ENCODE measurements at places on chromosomes 6 and 20. TPM values are rescaled to one million over a fixed set of nuclear protein-coding genes. Genes with fewer than 3 reads are reported as not detected.

DNA sequence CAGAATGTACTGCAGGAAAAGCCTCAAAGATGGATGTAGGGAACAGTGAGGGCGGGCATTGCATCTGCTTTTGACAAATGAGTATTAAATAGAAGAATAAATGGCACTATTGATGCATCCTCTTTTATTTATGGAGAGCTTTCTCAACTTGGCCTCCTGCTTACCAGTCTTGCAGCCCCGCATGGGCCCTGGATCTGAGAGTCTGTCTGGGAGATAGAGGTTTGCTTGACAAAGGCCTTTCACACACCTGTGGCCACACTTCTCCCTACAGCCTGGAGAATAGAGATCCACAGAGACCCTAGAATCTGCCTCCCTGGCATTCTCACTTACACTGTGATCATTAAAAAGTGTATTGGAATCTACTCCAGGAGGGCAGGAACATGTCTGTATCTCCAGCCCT is 203.8 kb upstream of the CDH4 start:
- DNase-seq: no peak
- no peaks in the 10 kb centered on the region for H3K36me3 ChIP-seq
- H3K27ac ChIP-seq: no peak overlapping the region
- no peak overlapping the region for H3K4me3 ChIP-seq
- no peaks in the 10 kb centered on the region for H3K27me3 ChIP-seq

- H3K36me3 ChIP-seq: no peaks in the 10 kb centered on the region
- no peaks in the 10 kb centered on the region for H3K27me3 ChIP-seq
- H3K27ac ChIP-seq: no peak overlapping the region
- no peak for DNase-seq
Observed at GRCh38 chr20:4513720-4514119, 208.0 kb upstream of the PRND start.

DNA sequence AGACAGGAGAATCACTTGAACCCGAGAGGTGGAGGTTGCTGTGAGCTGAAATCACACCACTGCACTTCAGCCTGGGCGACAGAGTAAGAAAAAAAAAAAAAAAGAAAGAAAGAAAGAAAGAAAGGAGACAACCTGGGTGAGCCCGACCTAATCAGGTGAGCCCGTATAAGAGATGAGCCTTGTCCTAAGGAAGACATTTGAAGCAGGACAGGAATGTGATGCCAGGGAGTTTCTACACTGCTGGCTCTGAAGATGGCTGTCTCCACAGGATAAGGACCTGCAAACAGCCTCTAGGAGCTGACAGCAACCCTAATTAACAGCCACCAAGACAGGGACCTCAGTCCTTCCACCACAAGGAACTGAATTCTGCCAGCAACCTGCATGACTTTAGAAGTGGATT is 41.9 kb downstream of the NHLRC1 start:
- no peaks in the 10 kb centered on the region for H3K4me1 ChIP-seq
- H3K36me3 ChIP-seq: no peaks in the 10 kb centered on the region
- no peaks in the 10 kb centered on the region for H3K27me3 ChIP-seq
- H3K4me3 ChIP-seq: no peak overlapping the region
- no peak overlapping the region for H3K27ac ChIP-seq

GRCh38 chr20:44644230-44644617 is 7.3 kb downstream of the ADA start:
- H3K4me1 ChIP-seq: peaks cover 6% of the 10 kb centered on the region
- no peak overlapping the region for H3K27ac ChIP-seq
- no peaks in the 10 kb centered on the region for H3K36me3 ChIP-seq

GRCh38 chr6:109644131-109644530 is 46.9 kb downstream of the AK9 start:
- H3K27me3 ChIP-seq: no peaks in the 10 kb centered on the region
- H3K4me3 ChIP-seq: no peak overlapping the region
- no peak overlapping the region for H3K27ac ChIP-seq
- no peak for DNase-seq

GRCh38 chr6:150510576-150510975 is 89.1 kb upstream of the PLEKHG1 start:
- no peak overlapping the region for H3K27ac ChIP-seq
- H3K4me3 ChIP-seq: no peak overlapping the region
- no peak for DNase-seq
- no peaks in the 10 kb centered on the region for H3K4me1 ChIP-seq

GRCh38 chr20:20321134-20321533 is 46.8 kb upstream of the INSM1 start:
- H3K4me3 ChIP-seq: no peak overlapping the region
- no peak for DNase-seq
- H3K27ac ChIP-seq: no peak overlapping the region
- H3K27me3 ChIP-seq: no peaks in the 10 kb centered on the region

- H3K4me1 ChIP-seq: no peaks in the 10 kb centered on the region
- H3K27ac ChIP-seq: no peak overlapping the region
- no peak for DNase-seq
- H3K36me3 ChIP-seq: no peaks in the 10 kb centered on the region
Observed at GRCh38 chr6:148573922-148574321, 172.9 kb upstream of the UST start.

GRCh38 chr6:117464700-117465099 is 17.8 kb upstream of the DCBLD1 start:
- no peaks in the 10 kb centered on the region for H3K36me3 ChIP-seq
- no peaks in the 10 kb centered on the region for H3K27me3 ChIP-seq
- H3K4me1 ChIP-seq: no peaks in the 10 kb centered on the region
- no peak for DNase-seq
- H3K4me3 ChIP-seq: no peak overlapping the region

GRCh38 chr6:47479140-47479508 is 1.5 kb downstream of the CD2AP start:
- DNase-seq: no peak
- H3K4me1 ChIP-seq: peaks cover 25% of the 10 kb centered on the region
- H3K36me3 ChIP-seq: no peaks in the 10 kb centered on the region

DNA sequence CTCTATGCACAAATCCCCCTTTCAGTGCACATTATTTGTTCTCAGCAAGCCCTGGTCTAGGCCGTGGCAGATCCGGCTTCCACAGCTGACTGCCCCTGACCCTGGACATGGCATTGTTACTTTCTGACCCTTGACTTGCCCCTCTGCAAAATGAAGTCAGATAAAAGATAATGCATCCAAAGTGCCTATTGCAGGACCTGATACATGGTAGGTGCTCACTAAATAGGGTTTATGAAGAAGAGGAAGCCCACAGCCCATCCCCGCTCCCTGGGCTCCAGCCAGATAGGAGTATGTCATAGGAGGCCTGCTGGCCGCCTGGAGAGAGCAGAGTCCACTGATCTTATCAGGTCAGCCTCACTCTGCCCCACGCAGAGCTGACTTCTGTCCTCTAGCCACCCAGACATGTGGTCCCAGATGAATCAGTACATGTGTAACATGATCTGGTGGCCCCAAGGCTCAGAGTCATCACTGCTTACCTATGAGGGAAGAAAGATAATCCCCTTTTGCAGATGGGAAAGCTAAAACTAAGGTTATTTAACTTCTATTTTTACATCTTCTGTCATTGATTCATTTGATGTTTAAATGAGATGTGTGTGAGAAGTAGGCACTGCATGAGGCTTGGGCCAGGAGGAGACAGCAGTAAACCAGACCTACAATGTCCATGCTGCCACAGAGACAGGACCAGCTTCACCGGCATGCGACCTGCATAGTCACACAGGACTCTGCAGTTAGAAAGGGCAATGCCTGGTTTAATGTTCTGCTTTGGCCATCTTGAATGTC is 20.4 kb downstream of the MAFB start:
- no peak for DNase-seq
- no peak overlapping the region for H3K4me3 ChIP-seq
- H3K27ac ChIP-seq: peak overlapping the region; percentile 79

- H3K4me1 ChIP-seq: peaks cover 16% of the 10 kb centered on the region
- H3K36me3 ChIP-seq: no peaks in the 10 kb centered on the region
- H3K27me3 ChIP-seq: no peaks in the 10 kb centered on the region
- H3K27ac ChIP-seq: no peak overlapping the region
- H3K4me3 ChIP-seq: no peak overlapping the region
Observed at GRCh38 chr6:157242791-157243190, 80.5 kb downstream of the TMEM242 start.

GRCh38 chr20:36017048-36017951 is 48.9 kb downstream of the CNBD2 start:
- peaks cover 20% of the 10 kb centered on the region for H3K4me1 ChIP-seq
- peak; percentile 48 for DNase-seq
- H3K36me3 ChIP-seq: no peaks in the 10 kb centered on the region
- H3K4me3 ChIP-seq: no peak overlapping the region

- no peak overlapping the region for H3K4me3 ChIP-seq
- H3K36me3 ChIP-seq: no peaks in the 10 kb centered on the region
- H3K27ac ChIP-seq: no peak overlapping the region
- H3K27me3 ChIP-seq: no peaks in the 10 kb centered on the region
- no peak for DNase-seq
Observed at GRCh38 chr20:25421102-25421501, 13.6 kb downstream of the GINS1 start.

GRCh38 chr6:56311533-56312448 is 64.4 kb upstream of the COL21A1 start:
- H3K36me3 ChIP-seq: no peaks in the 10 kb centered on the region
- H3K27me3 ChIP-seq: no peaks in the 10 kb centered on the region
- no peak for DNase-seq
- no peaks in the 10 kb centered on the region for H3K4me1 ChIP-seq
- no peak overlapping the region for H3K4me3 ChIP-seq

- H3K36me3 ChIP-seq: peaks cover 13% of the 10 kb centered on the region
- H3K27me3 ChIP-seq: no peaks in the 10 kb centered on the region
- DNase-seq: peak; percentile 79
Observed at GRCh38 chr6:2952557-2953095, 18.7 kb downstream of the SERPINB6 start.

GRCh38 chr6:2109796-2110195 is 135.6 kb downstream of the GMDS start:
- H3K27me3 ChIP-seq: no peaks in the 10 kb centered on the region
- H3K36me3 ChIP-seq: no peaks in the 10 kb centered on the region
- H3K4me3 ChIP-seq: no peak overlapping the region
- no peak overlapping the region for H3K27ac ChIP-seq

DNA sequence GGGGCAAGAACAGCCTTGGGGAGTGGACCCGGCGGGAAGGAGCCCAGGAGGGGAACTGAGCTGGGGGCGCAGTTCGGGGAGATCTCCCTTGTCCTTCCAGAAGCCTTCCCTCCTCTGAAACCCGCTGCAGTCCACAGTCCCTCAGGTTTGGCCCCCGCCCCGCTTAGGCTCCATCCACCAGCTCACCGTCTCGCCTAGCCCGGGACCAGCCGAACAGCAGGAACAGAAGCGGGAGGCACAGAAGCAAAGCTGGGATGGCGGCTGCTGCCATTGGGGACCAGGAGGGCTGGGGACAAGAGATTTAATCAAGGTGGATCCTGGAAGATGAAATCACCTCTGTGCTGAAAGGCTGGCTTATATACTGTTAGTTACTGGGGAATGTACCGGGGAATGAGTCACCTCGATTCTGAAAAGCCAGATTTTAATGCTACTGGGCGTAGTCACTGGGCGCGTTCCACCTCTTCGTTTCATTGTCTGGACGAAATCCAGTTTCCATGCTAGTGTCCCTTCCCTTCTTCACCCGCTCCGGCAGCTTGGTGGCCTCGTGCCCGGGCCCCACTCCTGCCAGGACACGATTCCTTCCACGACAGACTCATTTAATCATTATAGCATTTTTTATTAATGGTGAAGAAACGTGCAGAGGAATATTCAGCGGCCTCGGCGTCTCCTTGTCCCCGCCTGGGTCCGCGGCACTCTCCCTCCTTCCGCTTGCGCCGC is at the start of gene RAET1L:
Gene RAET1L (minus strand): TSS at position 332 of the 717 bp plus-strand sequence. CDS start 61 bp downstream, at position 271.
- no peak within 1 kb of the TSS for H3K27ac ChIP-seq
- no peaks in the 10 kb centered on the region for H3K36me3 ChIP-seq
- no peak within 1 kb of the TSS for H3K4me3 ChIP-seq
- H3K4me1 ChIP-seq: no peaks in the 10 kb centered on the region
- peak; percentile 68 for DNase-seq

- no peaks in the 10 kb centered on the region for H3K36me3 ChIP-seq
- no peak overlapping the region for H3K4me3 ChIP-seq
- peak; percentile 27 for DNase-seq
- no peaks in the 10 kb centered on the region for H3K27me3 ChIP-seq
Observed at GRCh38 chr20:46995561-46996142, 101.0 kb downstream of the EYA2 start.

GRCh38 chr6:14444295-14444972 is 326.9 kb downstream of the CD83 start:
- H3K4me1 ChIP-seq: no peaks in the 10 kb centered on the region
- H3K4me3 ChIP-seq: no peak overlapping the region
- no peak for DNase-seq
- H3K27me3 ChIP-seq: no peaks in the 10 kb centered on the region

- H3K27me3 ChIP-seq: no peaks in the 10 kb centered on the region
- H3K4me3 ChIP-seq: no peak overlapping the region
- no peak for DNase-seq
- no peak overlapping the region for H3K27ac ChIP-seq
- no peaks in the 10 kb centered on the region for H3K4me1 ChIP-seq
Observed at GRCh38 chr6:67190733-67191132, 1444.3 kb upstream of the ADGRB3 start.

DNA sequence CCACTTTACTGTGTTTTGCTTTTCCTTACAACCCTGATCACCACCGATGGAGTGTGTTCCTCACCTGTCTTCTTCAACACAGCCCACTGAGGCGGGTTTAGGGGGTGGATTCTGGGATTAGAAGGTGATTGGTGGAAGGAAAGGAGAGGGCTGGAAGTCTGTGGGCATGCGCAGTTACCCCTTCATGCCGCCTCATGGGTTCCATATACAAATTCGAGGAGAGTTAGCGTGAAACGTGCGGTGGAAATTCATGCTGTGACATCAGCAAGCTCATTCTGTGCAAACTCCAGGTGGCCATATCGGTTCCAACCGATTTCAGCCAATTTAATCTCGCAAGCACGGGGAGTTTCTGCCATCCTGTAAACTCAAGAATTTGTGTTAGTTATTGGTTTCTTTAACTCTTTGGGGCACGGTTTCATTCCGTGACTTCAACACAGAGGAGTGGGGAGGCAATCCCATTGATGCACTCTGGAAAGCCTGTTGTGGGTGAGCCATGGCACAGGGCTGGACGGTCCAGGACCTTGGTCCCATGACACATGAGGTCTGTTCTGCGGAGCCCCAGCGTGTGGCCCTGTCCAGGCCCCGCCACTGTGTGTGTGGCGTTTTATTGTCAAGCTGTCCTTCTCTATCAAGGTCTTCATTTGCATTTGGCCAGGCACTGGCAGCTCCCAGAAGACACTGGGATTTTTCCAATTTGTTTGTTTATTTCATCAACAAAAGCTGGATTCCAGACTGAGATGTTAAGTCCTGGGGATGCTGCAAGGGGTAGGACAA is 482.8 kb upstream of the SULF2 start:
- H3K4me3 ChIP-seq: no peak overlapping the region
- H3K36me3 ChIP-seq: no peaks in the 10 kb centered on the region
- no peaks in the 10 kb centered on the region for H3K27me3 ChIP-seq
- H3K27ac ChIP-seq: no peak overlapping the region
- DNase-seq: no peak

FRK gene
- 1.2 TPM for total RNA-seq

BTNL2 gene
- total RNA-seq: not detected

GSTA2 gene
- total RNA-seq: not detected

CRIP3 gene
- total RNA-seq: 0.93 TPM

ELOVL4 gene
- total RNA-seq: 1.6 TPM

PTGIS gene
- 22.3 TPM for total RNA-seq

CFAP206 gene
- 3.9 TPM for total RNA-seq

COL12A1 gene
- total RNA-seq: 17.2 TPM

RIPPLY2 gene
- not detected for total RNA-seq
